ENCODE measurements at places on chromosomes 1 and 21.

DNA sequence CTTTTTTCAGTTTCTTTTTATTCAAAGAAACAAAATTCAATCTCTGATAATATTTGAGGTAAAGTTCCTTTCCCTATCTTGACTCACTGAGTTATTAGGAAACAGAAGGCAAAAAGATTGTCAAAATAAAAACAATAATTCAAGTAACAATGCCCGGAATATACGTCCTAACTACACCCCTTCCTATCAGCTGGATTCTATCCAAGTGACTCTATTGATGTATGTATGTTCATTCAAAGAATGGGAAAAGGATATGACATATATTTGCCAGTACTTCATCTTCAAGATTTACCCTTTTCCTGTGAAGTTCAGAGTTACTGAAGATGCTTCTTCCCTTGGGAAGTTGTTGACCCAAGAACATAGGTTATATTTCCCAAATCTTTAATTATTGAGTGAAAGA lies 13.7 kb downstream of the SPRTN start:
- no peak for DNase-seq

DNA sequence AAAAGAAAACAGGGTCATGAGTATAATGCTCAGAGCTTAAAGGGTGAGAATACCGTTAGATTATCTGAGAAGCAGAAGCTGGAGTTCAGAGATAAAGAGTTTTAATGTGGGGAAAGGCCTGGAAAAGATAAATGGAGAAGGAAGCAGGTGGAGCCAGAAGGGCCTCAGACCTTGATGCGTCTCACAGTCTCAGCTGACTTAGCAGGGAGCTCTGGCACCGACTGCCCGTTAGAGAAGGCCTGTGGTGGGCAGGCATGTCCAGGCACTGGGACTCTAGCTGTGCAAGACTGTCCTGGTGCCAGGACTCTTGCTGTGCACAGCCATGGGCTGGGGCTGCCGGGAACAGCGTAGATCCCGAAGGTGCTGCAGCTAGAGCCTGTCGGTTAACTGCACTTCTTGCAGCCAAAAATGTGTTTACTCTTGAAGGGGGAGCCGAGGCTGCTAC lies 3.8 kb upstream of the SLAMF9 start:
- DNase-seq: no peak

- DNase-seq: no peak
These were observed 13.3 kb downstream of the SMAP2 start for GRCh38 chr1:40386796-40387195.

GRCh38 chr1:186102547-186103148 lies 272.4 kb downstream of the TPR start:
- DNase-seq: peak; percentile 6

- no peak for DNase-seq
These were observed 636.9 kb downstream of the KIF26B start for GRCh38 chr1:245791410-245792312.

DNA sequence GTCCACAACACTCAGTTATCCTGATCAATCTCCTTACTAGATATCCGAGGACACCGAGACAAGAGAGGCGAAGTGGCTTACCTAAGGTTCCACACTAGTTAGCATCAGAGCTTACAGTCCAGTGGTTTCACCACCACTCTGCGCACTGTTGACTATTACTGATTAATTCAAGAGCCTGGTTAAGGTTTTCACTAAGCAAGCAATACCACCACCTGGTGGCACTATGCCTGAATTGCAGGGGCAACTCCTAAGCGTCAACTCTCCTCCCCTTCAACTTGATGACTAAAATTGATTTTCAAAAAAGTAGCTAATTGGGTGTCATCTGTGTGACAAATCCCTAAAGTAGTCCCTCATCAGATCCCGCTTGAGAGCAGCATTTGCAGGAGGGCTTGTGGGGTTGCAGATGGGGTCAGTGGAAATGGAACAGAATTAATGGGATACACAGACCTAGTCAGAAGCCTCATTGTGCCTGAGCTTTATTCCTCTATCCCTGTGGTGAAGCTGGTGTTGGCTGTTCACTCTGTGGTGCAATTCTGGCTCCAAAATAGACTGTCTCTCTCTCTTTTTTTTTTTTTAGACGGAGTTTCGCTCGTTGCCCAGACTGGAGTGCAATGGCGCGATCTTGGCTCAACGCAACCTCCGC lies 9.1 kb downstream of the TTC22 start:
- no peak for DNase-seq

DNA sequence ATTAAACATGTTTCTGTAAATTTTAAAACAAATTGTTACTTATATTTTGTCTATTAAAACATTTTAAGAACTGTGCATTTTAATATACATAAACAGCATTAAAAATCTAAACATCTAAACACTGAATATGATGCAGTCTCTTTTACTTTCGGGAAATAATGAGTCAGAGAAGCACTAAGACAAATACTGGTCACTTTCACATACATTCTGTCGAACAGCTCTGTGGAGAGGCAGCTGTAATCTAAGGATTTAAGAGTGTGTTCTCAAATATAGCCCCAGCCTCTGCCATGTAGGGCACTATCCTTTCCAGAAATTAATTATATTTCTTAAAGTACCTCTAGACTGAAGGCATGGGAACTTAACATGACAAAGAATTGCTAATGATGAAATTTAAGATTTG lies 89.6 kb upstream of the PTGFR start:
- DNase-seq: no peak

DNA sequence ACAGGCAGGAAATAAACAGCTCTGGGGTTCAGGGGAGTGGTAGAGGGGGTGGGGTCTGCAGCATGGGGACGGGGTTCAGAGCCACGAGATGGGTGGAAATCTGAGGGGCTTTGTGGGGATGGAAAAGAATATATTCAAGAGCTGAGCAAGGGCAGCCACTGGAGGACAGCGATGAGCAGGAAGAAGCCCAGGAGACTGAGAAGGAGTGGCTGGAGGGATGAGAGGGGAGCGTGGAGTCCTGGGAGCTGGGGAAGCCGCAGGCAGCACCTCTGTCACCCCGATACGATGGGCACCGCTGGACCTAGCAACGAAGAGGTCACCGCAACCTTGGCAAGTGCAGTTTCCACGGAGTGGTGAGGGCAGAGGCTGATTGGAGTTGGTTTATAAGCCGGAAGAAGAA lies 10.0 kb upstream of the KCNAB2 start:
- DNase-seq: no peak

DNA sequence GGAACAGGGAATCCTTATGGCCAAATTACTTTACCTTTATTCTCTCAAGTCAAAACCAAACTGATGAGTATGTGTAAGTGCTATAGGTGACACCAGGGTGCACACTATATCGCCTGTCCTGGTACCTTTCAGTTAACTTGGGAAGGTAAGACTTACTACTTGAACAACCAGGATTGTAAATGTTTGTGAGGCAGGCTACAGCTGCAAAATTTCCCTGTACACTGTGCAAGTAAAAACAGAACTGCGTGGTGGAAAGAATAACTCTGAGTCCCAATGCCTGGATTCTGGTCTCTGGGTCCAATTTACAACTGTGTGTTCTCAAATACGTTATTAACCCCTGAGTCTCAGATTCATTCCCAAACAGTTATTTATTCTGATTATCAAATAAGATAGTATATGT lies 73.5 kb downstream of the TENT5C start:
- DNase-seq: no peak

DNA sequence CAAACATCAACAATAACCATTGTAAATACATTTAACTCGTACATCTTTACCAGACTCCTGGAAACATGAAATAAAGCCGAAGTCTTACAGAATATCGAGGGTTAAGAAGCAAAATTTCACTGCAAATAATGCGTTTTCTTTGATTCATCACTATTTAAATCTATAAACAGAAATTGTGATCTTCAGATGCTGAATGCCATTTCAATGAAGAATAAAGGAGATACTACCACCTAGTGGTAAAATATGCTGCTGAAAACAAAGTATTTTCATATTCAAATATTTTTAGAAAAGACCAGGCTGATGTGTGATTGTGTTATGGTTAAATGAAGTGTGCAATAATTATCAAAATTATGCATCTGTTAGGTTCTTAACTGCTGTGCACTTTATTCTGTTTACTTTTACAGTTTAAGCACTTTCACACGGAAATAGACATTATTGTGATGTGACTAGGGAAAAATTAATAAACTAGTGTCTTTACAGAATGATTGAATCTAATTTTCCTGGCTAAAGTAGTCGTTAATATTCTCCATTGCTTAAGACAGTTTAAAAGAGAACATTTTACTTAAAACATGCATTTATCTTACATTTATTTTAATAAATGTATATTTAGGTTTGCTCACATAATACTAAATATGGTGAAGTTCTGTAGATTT lies 1093.1 kb downstream of the MRPL39 start:
- DNase-seq: no peak

DNA sequence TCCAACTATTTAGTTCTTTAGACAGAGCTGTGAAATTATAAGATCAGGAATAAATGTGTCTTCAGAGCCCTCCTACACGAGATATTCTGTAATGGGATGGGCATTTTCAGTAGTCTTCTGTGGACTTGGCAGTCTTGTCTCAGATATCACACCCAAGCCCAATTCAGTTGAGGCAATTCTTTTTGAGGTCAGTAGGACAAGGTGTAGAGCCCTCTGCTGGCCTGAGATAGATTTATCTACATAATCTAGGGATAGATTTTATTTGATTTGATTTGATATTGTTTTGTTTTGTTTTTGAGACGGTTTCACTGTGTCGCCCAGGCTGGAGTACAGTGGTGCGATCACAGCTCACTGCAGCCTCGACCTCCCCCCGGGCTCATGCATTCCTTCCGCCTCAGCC lies 77.5 kb downstream of the FMN2 start:
- DNase-seq: no peak

- no peak for DNase-seq
These were observed 23.9 kb downstream of the DNAJC8 start for GRCh38 chr1:28208818-28209441.

GRCh38 chr1:111204201-111204982 lies 3.9 kb upstream of the DENND2D start:
- DNase-seq: no peak

DNA sequence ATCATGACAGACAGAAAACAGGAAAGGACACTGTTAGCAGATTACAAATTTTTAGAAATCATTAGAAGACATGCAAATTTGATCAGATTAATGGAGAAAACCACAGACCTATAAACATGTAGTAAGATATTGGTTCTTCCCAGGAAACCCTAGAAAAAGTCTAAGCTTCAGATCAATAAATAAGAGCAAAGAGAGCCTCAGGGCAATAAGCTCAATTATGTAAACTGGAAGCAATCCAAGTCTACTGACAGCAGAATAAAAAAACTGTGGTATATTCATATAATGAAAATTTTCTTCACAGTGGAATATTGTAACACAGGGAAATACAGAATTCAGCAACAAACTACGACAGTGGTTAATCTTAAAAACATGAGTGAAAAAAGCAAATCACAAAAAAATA lies 36.3 kb downstream of the NRDC start:
- DNase-seq: no peak

- DNase-seq: no peak
These were observed 10.1 kb downstream of the DIPK1A start for GRCh38 chr1:92951141-92951582.

- DNase-seq: no peak
These were observed 5.6 kb downstream of the CRCT1 start for GRCh38 chr1:152519851-152520250.

- DNase-seq: no peak
These were observed 50.1 kb downstream of the HUNK start for GRCh38 chr21:31922881-31923280.

DNA sequence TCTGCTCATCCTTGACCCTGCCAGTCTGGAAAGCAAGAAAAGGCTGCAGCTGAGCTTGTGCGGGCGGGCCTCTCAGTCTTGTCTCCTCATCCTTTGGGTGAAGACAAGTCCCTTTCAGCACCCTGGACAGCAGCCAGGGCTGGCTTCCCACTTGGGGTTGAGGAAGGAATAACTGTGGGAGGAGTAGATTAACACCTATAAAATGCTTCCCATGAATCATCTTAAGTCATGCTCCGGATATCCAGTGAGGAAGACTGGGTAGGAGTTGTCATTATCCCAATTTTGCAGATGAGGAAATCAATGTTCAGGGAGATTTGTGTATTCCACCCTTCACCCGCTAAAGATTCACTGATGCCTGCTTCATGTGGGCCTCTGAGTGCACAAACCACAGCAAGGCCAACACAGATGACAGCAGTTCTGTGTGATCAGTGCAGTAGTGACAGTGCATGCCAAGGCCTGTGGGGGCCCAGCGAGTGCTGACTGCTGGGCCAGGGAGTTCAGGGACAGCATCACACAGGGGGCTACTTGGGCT lies 20.1 kb upstream of the COL16A1 start:
- no peak for DNase-seq

- DNase-seq: no peak
These were observed 689 bp upstream of the ZNF644 start for GRCh38 chr1:91022518-91022929.
